ENCODE measurements at places on chromosomes 5 and 9. TPM values are rescaled to one million over a fixed set of nuclear protein-coding genes. Genes with fewer than 3 reads are reported as not detected.
A peak's percentile ranks its signal among the peaks of the same experiment; 100 is the strongest.

GRCh38 chr9:131282688-131283422 lies 6.5 kb upstream of the FAM78A start:
- peak; percentile 38 for DNase-seq

GRCh38 chr5:78787783-78788182 lies 139.2 kb upstream of the LHFPL2 start:
- no peak for DNase-seq

GRCh38 chr5:146745931-146746577 lies 132.5 kb downstream of the PPP2R2B start:
- DNase-seq = no peak

- no peak for DNase-seq
Observed at GRCh38 chr5:42720251-42720650, 36.4 kb upstream of the CCDC152 start.

GRCh38 chr5:176446028-176446665 lies 2.0 kb upstream of the FAF2 start:
- DNase-seq = no peak

DNA sequence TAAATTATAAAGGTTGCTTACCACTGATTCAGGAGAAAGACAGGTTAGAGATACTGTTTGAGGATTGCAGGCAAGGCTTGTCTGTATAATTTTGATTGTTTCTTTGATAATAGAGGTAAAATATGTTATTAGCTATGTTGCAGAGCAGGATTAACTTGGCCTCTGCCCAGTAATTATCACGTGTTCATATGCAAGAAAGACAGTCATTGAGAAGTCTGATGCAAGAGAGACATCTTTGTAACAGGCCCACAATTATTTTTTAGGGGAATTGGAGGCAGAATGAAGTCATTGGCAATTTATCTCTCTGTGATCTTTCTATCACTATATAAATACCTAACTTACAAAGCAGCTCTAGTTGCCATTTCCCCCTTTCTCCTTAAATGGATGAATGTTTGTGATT lies 46.0 kb downstream of the SLC44A1 start:
- no peak for DNase-seq

- DNase-seq = no peak
Observed at GRCh38 chr9:13485068-13485596, 205.6 kb upstream of the MPDZ start.

GRCh38 chr9:108478431-108479332 lies 377.1 kb downstream of the ACTL7B start:
- DNase-seq = no peak

DNA sequence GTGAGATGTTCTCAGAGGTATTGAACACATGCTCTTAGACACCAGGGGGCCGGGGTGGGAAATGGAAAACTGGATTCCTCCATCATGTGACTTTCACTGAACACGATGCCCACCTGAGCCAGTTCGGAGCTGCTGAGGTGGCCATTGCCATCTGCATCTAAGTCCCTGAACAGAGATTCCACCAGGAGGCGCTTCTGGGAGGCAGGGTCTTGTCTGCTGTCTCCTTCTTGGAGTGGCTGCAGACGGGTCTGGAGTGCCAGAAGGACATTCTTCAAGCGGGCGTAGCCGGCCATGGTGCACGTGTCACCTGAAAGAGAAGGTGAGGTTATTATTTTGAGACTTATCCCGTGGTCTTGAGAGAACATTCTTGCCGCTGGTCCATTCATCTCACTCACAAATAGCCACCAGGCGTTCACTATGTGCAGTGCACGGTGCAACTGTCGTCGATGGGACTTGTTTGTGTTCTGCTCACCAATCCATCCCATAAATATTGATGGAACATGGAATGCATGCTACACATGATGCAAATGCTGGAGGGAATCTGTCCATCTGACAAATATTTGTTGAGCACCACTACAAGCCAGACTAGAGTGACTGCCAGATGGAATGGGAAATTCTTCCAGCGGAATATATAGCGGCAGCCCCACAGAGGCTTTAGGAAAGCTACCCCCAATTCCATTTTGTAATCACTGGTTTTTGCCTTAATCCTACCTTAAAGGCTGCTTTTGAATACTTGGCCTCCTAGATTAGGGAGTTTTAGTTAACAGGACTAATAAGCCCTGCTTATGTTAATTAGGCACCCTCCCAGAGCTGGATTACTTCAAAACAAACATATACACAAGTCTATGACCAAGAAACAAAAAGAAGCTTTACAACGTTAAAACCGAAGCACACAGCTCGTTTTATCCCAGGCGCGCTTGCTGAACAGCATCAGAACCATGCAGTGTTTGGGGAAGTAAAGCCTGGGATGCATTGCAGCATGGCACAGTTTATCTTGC lies 264.8 kb downstream of the HSPA4 start:
- no peak for DNase-seq

DNA sequence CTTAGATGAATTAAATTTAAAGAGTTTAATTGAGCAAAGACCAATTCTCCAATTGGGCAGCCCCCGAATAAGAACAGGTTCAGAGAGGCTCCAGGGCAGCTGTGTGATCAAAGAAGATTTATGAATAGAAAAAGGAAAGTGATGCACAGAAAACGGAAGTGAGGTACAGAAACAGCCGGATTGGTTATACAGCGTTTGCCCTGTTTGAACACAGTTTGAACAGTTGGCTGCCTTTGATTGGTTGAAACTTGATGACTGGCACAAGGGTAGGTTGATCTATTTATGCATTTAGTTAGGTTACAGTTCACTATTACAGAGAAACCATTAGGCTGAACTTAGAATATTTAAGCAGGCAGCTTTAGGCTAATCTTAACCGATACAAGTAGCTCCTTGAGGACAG lies 29.5 kb downstream of the NIM1K start:
- no peak for DNase-seq

DNA sequence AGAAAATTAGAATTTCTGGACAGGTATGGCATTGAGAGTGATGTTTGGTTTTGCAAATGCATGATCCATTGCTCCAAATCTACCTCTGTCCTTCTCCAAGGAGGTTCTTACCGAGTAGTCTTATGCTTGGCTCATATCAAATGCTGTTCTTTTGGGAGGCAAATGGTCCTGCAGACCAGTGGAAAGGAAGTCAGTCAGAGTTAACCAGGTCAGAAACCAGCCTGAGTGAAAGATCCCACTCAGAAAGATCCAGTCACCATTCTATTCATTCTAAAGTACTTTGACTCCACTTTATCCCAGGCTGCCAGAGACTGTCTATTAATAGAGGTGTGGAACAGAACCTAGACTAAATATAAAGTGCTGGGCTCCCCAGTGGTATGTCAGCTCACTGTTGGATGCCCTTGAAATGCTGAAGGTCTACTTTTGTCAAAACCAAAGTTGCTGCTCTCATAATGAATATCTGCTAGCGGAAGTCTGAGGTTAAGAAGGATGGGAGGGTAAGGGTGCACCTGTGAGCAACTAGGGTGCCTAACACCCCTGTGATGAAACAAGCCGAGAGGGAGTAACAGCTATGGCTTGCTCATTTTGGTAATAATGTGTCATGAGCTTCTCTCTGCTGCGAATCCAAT lies 302.2 kb downstream of the ZNF608 start:
- no peak for DNase-seq

DNA sequence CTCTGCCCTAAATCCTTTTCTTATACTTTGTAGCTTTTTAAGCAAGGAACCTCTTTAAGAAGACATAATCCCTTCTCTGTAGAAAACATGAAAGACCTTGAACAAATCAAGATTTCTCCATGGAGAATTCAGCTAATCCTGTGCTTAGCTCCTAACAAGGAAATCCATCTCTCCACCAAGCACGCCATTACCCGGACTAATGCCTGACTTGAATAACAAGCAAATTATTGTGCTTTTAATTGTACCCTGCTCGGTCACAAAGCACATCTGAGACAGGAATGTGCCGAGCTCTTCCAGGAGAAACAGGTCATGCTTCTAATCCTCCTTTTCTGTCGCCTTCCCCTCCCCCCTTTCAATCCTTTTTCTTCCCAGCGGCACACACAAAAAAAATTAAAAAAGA lies 141.3 kb downstream of the PSAT1 start:
- DNase-seq = no peak

GRCh38 chr5:154547551-154547950 lies 69.5 kb upstream of the HAND1 start:
- DNase-seq = no peak

GRCh38 chr9:135520916-135521607 lies at the start of gene LCN1:
LCN1 (plus strand) TSS chr9:135521440; CDS start chr9:135521498, 58 bp downstream.
- DNase-seq = no peak

- DNase-seq = no peak
Observed at GRCh38 chr9:114031948-114032840, 45.9 kb downstream of the AMBP start.

DNA sequence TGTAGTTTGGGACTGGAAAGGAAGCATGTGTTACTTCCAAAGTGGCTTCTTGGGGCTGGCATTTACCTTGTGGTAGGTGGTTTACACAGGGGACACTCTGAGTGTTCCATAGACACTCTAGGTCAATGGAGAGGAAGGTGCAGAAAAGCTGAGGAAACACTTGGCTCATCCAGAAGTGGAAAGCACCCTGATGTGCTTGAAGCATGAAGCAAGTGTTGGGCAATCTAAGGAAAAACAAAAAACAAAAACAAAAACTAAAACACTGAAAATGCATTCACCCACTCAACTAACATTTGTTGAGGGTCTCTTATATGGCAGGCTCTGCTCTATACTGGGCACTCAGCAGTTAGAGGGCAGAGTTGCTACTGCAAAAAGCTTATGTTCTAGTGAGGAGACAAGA lies 2.9 kb upstream of the ERAP2 start:
- DNase-seq = no peak

DNA sequence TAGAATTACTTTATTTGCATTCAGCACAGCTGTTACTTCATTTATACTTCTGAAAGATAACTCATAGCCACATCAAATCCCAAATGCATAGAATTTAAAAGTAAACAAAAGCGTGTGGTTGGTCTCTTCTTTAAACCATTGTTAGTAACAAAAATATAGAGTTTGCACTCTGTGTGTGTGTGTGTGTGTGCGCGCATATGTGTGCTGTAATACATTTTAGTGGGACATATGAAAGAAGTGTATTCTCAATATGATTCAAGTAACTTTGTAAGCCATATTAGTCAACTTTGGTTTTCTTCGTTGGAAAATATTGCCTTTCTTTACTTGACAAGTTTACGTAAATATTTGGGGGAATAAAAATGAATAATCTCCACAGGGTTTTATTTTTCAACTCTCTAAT lies 106.1 kb upstream of the PRRC1 start:
- DNase-seq = no peak

- no peak for DNase-seq
Observed at GRCh38 chr5:123599171-123599570, 87.2 kb downstream of the CSNK1G3 start.

GRCh38 chr5:8943301-8943700 lies 602.6 kb downstream of the SEMA5A start:
- no peak for DNase-seq

DNA sequence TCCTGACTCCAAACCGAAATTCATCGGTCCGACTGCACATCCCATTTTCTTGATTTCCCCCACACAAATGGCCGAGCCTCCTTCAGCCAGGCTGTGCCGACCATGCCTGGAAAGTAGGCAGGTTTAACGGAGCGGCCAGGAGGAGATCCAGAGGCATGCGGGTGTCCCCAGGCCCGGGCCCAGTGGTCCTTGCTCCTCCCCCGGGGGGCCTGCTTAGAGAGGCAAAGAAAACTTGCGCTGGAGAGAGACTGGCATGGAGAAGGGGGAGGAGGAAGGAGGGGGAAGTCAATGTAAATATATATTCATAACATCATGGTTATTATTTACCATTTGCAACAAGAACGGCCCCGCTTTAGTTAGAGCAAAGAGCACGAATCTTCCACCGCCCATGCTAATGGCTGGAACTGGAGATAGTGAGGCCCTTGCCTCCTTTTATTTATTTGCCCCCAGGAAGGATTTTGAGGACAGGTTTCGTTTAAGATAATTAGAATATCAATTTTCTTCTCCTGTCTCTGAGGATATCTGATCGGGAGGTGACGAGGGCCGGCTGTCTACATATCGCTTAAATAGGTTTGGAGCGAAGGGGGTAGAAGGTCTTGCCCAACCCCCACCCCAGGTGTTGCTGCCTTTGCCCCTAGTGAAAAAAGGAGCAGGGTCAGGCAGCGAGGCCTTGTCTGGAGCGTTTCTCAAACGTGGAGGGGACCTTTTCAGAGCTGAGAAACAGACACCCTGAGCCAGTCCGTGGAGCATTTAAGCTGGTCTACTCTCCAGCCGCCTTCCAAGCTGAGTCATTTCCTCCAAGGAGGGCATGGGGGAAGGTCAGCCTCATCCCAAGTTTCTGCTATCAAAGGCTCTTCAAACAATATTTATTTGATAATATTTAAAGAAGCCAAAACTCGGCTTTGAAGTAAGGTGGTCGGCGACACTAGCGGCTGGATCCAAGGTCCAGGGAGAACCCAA lies 2.5 kb downstream of the BARHL1 start:
- DNase-seq = no peak

- DNase-seq = no peak
Observed at GRCh38 chr5:94316916-94317838, 301.2 kb downstream of the KIAA0825 start.

- DNase-seq = no peak
Observed at GRCh38 chr5:21644032-21644431, 1209.1 kb downstream of the CDH12 start.

DNA sequence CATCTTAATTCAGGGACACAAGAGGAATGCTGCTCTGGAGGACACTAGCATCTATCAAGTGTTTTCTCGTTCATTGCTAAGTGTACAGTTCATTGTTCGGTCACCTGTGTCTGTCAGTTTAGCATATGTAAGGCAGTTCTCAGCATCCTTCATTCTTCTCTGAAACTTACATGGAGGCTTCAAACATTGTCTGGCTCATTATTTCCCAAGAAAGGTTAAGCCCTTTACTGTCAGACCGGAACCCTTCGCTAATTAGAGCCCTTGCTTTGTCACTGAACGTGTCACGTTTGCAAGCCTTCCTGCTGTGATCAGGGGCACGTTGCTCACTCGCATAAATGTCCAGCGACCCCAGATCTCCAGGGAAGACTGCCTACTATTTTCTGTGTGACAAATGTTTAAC lies 62.3 kb upstream of the RIOK2 start:
- no peak for DNase-seq

KCNV2 gene
- not detected for total RNA-seq

SPARC gene
- 0.39 TPM for total RNA-seq

MATR3 gene
- 420 TPM for total RNA-seq

ARHGEF28 gene
- not detected for total RNA-seq

SYK gene
- 1.6 TPM for total RNA-seq

FOXD4 gene
- total RNA-seq = not detected

CSF2 gene
- total RNA-seq = 0.41 TPM

ZFP37 gene
- 1.5 TPM for total RNA-seq

PCDHA9 gene
- total RNA-seq = not detected

IFNA13 gene
- total RNA-seq = not detected

SLC34A3 gene
- total RNA-seq = not detected

FBXO10 gene
- 0.62 TPM for total RNA-seq

ABLIM3 gene
- total RNA-seq = not detected

CCL27 gene
- not detected for total RNA-seq

IFNA2 gene
- not detected for total RNA-seq
